ENCODE measurements at places on chromosomes 4 and X.

DNA sequence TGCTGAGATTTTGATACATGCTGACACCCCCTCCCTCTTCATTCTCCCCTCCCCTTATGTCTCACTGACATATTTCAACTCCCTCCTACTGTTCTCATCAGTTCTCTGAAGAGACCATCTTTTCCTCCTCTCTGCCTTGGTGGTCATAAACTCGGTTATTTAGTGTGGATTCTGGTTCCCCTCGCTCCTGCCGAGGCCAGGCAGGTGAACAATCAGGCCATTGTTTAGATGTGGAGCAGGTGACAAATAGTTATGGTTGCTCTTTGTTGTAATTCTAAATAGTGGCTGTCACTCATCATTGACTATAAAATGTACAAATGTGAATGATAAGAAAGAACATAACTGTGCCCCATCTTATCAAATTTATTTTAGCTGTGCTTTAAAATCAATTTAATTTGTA, 324.6 kb downstream of the BCOR start:
- no peak for DNase-seq

DNA sequence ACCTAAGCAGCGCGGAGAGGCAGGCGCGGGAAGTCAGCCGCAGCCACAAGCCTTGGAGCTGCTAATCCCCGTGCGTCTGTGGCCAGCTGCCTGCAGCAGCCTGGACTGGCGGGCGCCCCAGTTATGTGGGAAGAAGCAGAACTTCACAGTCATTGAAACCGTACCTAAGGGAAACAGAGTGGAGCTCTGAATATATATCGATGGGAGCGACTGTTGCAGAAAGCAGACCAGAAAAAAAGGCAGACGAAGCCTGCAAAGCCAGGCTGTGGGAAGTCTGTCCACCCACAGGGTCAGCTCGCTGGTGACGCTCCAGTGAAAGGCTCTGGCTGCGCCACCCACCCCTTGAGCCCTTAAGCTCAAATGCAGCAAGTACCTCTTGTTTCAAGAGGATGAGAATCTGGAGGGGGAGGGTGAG, 24.7 kb downstream of the KCNE5 start:
- DNase-seq = no peak

DNA sequence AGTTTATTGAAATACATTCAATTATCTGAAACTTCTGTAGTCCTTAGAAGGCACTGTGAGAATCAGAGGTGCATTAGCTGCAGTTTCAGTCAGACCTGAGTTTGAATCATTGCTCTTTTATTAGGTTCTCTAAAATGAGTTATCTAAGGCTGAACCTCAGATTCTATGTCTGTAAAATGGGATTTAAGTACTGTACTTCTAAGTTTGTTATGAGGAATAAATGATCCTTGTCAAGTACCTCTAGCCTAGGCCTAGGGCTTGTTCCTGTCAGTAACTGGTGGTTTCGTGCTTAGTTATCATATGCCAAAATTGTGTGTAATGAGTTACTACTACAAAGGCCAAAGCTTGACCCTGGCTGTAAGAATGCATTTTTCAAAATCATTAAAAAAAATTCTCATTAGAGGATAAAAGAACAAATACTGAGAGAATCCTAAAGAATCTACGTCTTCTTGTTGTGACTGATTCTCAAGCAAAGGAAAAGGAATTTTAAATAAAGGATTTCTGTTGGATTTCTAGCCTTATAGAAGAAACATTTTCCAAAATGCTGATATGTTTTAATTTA, 65.8 kb downstream of the SLIT2 start:
- DNase-seq = no peak

DNA sequence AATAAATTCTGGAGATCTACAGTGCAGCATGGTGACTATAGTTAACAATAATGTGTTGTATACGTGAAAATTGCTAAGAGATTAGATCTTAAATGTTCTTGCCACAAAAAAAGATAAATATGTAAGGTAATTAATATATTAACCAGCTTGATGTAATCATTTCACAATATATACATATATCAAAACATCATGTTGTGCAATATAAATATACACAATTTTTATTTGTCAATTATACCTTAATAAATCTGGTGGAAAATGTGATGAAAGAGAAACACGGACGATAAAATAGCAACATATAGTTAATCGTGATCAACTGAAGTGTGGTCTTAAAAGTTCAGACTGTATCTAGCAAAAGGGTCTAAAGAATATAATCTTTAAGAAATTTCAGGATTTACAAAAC, 16.5 kb upstream of the NDNF start:
- no peak for DNase-seq

- DNase-seq = peak; percentile 88
Observed at GRCh38 chr4:119209077-119209476, 3.4 kb upstream of the USP53 start.

DNA sequence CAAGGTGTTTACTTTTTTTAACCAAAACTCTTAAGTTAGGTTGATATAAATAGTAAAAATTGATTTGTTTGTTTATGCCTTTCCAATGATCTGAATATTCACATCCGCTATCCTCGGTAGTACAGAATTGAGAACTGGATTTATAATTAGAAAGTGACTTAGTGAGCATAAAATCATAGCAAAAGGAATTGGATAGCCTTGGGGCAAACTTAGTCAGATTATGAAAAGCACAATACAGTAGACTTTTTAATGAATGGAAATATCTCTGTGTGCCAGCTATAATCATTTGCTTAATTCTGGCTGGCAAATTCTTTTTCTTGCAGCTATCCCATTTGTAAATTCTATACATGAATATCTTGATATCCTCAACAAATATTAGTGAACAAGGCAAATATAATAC, 713.5 kb downstream of the ADGRL3 start:
- DNase-seq = no peak

DNA sequence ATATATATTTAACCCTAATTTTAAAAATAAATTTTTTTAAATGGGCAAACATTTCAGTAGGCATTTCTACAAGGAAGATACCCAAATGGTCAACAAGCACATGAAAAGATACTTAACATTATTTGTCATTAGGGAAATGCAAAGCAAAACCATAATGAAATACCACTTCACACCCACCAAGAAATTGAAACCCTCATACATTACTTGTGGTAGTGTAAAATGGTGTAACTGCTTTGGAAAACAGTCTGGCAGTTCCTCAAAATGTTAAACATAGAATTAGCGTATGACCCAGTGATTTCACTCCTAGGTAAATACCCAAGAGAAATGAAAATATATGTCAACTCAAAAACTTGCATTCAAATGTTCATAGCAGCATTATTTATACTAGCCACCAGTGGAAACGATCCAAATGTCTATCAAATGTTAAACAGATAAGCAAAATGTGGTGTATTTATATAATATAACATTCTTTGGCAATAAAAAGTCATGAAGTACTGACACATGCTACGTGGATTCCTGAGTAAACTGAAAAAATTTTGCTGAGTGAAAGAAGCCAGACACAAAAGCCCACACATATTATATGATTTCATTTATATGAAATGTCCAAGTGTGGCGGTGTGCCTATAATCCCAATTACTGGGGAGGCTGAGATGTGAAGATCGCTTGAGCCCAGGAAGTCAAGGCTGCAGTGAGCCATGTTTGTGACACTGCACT, 16.6 kb downstream of the TRIM2 start:
- DNase-seq = no peak

DNA sequence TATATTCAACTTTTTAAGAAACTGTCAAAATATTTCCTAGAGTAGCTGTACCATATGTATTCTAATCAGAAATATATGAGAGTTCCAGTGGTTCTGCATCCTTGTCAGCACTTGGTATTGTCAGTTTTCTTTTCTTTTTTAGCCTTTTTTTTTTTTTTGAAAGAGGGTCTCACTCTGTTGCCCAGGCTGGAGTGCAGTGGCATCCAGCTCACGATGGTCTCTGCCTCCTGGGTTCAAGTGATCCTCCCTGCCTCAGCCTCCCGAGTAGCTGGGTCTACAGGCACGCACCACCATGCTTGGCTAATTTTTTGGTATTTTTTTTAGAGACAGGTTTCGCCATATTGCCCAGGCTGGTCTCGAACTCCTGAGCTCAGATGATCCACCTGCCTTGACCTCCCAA, 79.1 kb downstream of the ZFX start:
- no peak for DNase-seq

DNA sequence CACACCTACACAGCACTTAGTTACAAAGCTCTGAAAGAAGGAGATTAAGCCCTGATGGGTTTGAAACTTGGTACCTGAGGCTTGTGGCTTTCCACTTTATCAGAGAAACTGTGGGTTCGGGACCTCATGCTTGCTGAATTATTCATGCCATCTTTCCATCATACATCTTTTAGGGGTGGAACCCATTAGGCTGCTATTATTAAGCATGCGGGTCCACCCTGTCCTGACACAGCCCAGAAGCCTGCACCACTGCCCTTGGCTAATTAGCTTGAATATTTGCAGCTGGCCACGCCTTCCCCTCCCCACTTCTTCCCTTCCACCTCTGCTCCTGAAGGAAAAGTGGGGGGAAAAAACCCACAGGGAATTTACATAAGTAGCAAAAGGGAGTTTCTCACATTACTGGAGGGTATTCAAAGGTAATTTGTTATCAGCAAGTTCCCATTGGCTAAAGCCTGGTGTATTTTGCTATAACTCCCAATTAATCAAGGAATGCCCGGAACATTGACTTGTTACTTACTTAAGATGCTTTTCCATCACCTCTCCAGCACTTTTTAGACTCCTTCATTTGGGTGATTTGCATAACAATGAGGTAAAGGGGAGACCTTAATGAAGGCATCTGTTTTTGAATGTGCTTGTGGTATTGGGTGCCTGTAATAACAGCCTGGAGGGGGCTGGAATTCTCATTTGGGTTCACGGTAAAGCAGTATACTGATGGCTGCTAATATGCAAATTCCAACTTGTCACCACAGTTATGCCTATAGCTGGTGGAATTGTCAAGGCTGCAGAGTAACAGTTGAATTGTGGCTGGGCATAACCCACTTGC, 231.7 kb upstream of the GATB start:
- DNase-seq = no peak
